ENCODE measurements at places on chromosomes 1 and 21.

DNA sequence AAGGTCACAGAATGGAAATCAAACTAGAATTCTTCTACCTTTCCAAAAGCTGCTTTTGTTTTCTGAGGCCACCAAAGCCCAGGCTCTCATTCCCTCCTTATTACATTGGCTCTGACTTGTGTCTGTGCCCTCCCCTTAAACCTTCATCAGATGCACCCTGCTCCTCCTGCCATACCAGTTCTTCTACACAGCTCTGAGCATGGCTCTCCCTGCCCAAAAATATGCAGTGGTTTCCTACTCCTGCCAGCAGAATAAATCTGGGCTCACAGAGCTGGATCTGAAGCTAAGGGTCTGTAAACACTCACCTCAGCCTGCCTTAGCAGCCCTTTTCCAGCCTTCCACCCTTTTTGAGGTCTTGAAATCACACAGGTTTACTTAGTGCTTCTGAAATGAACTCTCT is 55.0 kb downstream of the TTC3 start:
- no peak for DNase-seq

- no peak for DNase-seq
Measured at GRCh38 chr1:205538235-205538840, 33.9 kb downstream of the CDK18 start.

DNA sequence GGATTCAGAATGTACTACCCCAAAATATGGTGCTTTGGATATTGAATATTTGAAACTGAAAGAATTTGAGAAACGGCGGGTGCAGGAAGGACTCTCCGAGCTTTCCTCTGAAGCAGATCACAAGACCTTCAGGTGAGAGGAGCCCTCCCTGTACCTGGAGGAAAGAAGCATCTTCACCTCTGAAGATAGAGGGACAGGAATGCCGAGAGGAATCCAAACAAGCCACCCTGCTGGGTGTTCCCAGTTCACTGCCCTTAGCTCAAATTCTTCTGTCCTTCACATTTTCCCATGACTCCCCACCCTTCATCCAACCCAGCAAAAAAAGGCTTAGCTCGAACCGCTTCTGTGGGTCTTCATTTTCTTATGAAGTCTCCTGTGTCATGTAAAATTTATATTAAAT is 18.2 kb upstream of the PADI2 start:
- DNase-seq: no peak

GRCh38 chr21:43262427-43262826 is 93.6 kb downstream of the CRYAA start:
- no peak for DNase-seq

- DNase-seq: no peak
Measured at GRCh38 chr21:46613391-46613790, 8.5 kb upstream of the S100B start.

GRCh38 chr1:19980314-19980713 is 896 bp upstream of the PLA2G2A start:
- DNase-seq: no peak

DNA sequence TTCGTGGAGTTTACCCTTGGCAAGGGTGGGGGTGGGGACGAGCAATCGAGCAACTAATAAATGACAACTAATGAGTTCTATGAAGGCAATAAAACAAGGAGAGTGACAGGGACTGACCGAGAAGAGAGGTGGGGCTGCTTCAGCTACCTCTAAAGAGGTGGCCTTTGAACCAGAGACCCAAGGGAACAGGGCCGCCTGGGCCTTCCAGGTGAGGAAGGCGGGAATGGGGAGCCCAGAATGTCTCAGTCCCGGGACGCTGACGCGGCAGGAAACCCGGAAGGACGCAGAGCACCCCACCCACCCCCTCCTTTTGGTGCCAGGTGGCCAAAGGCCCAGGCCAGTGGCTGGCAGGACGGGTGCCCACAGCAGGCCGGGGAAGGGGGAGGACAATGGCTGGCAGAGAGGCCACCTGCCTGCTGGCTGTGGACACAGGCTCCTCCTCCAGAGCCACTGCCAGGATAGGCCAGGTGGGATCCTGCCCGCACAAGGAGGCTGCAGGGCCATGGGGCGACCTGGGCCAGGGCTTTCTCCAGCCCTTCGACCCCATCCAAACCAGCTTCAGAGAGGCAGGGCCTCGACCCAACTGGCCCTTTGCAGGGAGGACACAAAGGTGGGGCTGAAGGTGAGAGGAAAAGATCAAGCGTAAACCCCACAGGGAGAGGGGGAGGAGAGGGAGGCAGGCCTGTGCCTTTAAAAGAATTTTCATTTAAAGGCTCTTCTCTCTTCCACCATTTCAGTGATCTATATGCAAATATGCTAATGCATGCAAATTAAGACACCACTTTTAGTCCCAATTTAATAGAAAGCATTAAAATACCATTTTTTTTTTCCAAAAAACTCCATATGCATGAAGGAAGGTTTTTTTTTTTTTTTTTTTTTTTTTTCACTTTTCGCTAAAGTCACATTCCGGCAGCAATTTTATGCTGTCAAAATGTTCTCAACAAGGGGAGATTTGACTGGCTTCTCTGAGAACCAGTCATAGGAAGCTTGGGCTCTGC is 58.1 kb downstream of the CASZ1 start:
- no peak for DNase-seq

- no peak for DNase-seq
Measured at GRCh38 chr1:220696226-220696862, 6.2 kb downstream of the C1orf115 start.
